ENCODE measurements at places on chromosomes 3 and 15. TPM values are rescaled to one million over a fixed set of nuclear protein-coding genes. Genes with fewer than 3 reads are reported as not detected.

The LDHAL6B gene
- not detected for total RNA-seq

The SMCO1 gene
- not detected for total RNA-seq

The ARHGEF26 gene
- 6.5 TPM for total RNA-seq

The CNTN4 gene
- total RNA-seq: not detected

The MASP1 gene
- total RNA-seq: not detected

The ZKSCAN7 gene
- not detected for total RNA-seq
